ENCODE measurements at places on chromosomes 5 and 9.
A peak's percentile ranks its signal among the peaks of the same experiment; 100 is the strongest.

GRCh38 chr9:121765021-121765950 is 113.9 kb downstream of the DAB2IP start:
- DNase-seq: no peak

GRCh38 chr9:87372356-87372851 is 125.3 kb upstream of the DAPK1 start:
- no peak for DNase-seq

GRCh38 chr5:139705191-139705590 is 57.0 kb downstream of the CXXC5 start:
- DNase-seq: no peak

- DNase-seq: no peak
These were observed 16.1 kb upstream of the TTLL11 start for GRCh38 chr9:122109035-122109813.

DNA sequence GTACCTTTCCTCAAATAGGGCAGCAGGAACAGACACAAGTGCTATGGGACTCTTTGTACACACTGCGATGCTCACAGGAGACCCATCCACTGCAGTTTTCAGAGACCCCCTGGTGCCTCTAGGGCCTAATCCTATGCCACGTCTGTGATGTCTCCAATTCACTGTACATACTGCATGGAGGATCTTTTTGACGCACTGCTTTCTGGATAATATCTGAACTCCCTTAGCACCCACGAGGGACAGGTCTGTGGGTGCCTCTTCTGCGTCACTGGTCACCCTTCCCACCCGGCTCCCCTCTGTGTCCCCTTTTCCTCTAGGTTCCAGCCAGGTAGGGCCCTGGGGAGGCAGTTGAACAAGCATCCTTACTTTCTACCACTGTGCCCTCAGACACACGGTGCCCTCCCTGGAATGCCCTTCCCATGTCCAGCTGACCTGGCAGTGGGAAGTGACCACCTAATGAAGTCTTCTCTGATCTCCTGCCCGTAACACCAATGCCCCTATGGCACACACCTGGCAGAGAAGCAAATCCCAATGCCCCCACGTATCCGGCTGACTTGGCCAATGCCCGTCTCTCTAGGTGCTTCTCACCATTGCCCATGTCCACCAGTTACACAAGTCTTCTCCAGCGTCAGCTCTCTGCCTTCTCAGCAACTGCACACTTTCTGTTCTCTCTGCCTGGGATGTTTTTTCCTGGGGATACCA is 41.5 kb downstream of the FOXI1 start:
- no peak for DNase-seq

DNA sequence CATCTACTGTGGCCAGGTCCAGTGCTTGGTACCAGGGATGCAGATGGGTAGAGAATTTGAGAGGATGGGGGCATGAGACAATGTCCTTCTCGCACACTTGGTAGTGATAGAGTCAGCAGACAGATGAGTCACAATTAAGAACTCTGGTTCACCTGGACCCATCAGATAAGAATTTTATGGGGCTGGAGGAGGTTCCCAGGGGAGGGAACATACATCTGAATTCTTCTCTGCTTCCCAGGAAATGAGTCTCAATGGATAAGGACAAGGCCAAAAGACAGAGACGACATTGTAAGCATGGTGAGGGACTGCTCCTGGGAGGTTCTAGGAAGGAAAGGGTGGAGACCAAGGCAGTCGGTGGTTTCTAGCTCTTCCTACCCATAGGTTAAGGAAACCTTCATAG is 5.3 kb downstream of the SLC4A9 start:
- no peak for DNase-seq

GRCh38 chr5:172113036-172113435 is 75.0 kb downstream of the STK10 start:
- DNase-seq: no peak

DNA sequence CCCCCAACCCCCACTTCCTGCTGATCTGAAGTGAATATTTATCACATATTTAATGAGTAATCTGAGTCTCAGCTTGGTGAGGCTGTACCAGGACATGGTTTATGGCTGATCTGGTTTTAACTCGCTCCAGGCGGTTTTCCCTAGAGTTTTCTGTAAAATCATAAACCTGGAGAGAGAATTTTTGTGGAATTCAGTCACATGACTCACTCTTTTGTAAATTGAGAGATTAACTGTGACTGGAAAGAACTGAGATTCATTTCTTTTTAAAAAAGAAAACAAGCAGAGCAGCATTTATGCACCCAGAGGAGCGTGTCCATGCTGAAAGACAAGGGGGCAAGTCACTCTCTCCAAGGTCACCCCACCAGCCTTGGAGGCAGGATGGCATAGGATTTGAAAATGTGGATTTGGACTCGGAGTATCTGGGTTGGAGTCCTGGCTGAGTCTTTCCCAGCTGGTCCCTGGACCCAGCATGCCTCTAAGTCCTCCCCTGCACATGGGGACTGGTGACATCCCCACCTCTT is 81.8 kb downstream of the ZNF618 start:
- no peak for DNase-seq

GRCh38 chr5:170587808-170588207 is 84.0 kb downstream of the KCNIP1 start:
- no peak for DNase-seq

DNA sequence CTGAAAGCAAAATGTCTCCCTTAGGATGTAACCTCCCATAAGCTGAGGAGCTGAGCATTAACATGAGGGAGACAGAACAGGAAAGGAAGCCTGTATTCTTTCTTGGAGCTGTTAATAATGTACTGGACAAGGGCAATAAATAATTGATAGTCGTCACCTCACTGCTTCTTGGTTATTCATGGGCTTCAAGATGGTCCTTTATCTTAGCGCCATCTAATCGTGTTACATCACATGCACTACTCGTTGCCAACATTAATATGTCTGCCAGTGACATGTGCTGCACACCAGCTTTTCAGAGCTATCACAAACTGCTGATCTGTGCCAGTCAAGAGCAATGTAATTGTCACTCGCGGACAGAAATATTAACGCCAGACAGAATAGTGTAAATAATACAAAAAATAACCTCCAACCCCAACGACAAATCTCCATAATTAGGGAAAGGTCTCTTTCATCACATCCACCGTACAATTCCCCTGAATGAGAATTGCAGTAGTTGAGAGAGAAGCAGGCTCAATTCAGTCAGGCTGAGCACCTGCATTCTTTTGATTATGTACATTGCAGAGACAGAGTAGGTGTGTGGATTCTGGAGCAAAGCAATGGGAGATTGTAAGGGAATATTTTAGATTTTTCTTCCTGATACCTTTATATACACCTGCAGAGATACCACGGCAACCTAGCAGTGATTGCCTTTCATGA is 267.1 kb downstream of the SPATA31D1 start:
- DNase-seq: no peak

- DNase-seq: no peak
These were observed at the start of gene LCN1 for GRCh38 chr9:135520916-135521607. Gene LCN1, plus strand, starts transcription at chr9:135521440. Its CDS starts 58 bp downstream, at chr9:135521498.

DNA sequence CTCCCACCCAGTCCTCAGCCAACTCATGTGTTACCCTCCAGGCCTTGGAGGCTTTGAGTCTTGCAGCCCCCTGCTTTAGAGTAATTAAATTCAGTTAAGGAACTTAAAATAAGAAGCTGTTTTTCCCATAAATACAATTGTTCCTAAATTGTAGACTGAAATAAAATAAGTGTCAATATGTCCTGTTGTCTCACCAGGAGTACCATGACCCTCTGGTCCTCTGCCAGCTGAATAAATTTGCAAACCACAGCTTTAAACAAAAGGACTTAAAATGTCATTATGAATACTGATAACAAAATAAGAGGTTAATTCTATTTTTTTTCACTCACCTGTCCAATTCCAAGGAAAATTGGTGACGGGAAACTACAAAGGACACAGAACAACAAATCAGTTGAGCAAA is 15.6 kb downstream of the SLC35D2 start:
- DNase-seq: no peak

- no peak for DNase-seq
These were observed 200.1 kb downstream of the PAX5 start for GRCh38 chr9:36833954-36834353.

GRCh38 chr5:178287091-178287790 is 54.6 kb upstream of the PHYKPL start:
- DNase-seq: no peak

GRCh38 chr5:124872615-124873014 is 126.2 kb upstream of the ZNF608 start:
- no peak for DNase-seq

GRCh38 chr9:127005770-127006314 is 91.3 kb downstream of the RALGPS1 start:
- no peak for DNase-seq

- no peak for DNase-seq
These were observed 78.3 kb upstream of the IRX1 start for GRCh38 chr5:3517348-3517747.

DNA sequence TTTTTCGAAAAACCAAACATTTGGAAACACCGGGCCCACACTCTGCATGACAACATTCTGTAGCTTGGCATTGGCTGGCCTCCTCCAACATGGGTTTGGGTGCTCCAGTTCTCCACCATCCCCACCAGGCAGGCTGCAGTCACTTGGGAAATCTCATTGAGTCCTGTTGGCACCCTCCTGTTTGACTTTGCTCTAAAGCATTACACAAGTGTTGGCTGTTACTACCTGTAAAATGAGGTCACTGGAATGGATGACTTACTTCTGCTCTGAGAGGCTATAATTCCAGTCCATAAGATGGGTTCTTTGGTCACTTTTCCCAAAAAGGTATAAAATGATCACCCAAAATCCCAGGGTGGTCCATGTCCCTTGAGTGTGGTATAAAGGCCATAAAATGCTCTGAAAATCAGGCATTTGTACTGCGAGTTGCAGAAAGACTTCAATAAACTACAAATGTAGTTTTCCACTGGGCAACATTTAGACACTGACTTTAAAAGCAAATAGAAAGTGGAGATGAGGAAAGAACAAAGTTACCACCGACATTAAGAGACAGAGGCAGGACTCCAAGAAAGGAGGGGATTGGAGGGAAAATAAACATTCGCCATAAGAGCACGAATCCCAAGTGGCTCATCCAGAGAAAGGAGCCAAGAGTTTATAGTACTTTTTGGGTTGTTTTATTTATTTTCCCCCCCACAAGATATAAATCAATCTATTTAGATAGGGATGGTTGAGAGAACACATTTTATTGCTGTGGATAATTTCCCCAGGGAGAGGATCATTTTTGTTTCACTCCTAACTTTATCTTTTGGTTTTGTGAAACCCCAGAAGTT is 295.1 kb downstream of the TLE1 start:
- DNase-seq: no peak

DNA sequence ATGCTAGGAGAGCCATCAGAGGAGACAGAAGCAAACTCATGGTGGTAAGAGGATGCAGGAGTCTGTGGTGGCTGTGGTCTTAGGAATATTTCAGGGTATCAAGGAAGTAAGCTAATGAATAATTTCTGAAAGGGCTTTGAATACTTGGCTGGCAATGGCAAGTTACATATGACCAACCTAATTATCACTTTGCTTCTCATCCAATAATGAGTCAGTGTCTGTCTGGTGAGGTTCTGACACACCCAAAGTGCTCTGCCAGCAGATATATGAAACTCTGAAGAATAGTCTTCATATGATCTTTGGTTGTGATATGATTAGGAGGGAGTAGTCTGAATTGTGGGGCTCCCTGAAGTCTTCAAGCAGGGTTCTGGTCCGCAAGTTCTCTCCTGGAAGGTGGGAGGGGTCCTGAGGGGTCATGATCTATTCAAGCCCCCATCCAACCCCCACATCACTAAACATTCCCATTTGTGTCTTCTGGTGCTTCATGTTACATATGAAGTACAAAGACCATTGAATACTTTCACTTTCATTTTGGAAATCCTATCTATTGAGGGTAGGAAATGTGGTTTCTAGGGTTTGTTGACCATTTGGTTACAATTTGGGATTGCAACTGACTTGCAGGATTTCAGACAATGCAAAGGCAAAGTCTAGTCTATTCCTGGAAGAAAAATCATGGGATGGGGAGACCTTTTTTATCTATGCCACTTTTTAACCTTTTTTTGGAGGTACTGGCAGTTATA is 199.9 kb upstream of the CDKN2B start:
- no peak for DNase-seq

- no peak for DNase-seq
These were observed 23.6 kb downstream of the LHX2 start for GRCh38 chr9:124035001-124035650.

- peak; percentile 50 for DNase-seq
These were observed 48.7 kb downstream of the RXRA start for GRCh38 chr9:134375011-134375390.

DNA sequence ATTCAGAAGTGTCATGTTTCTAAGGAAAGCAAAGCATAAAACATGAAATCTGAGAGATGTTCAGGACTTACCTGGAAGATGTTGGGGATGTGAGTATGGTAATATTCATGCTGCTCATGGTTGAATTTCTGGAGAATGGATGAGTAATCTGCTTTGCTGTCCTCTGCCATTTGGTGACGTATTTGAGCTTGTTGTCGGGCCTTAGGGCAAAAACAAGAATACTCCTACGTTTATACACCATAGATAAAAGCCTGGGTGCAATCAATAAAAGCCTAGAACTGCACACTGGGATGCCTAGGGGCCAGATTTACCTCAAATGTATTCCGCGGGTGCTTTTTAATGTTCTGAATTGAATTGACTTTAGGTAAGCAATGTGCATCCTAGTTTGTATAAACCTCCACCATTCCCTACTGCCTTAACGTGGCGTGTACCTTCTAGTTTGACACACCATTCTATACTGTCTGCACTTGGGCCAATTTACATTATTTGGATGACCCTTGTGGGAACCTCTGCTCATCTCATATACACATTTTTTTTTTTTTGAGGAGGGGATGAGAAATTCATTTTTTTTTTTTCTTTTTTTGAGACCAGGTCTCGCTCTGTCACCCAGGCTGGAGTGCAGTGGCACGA is 94.4 kb downstream of the USP20 start:
- DNase-seq: no peak

DNA sequence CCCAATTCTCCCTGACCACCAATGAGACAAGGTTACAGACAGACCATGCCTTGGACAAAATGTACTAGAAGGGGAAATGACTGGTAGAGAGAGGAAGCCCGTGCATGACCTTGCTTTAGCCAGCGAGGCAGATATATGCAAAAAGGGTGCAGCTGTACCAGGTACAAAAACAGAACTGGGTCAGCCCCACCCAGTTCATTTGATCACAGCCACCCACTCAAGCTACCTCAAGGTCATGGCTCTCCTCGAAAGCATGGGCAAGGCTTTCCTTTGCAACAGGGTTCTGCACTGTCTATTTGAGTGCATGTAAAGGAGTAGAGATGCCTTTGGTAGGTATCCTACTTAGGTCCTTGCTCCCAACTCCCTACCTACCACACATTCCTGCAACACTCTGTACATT is 33.3 kb downstream of the TLE1 start:
- no peak for DNase-seq

GRCh38 chr5:37771731-37772130 is 68.1 kb downstream of the GDNF start:
- no peak for DNase-seq

DNA sequence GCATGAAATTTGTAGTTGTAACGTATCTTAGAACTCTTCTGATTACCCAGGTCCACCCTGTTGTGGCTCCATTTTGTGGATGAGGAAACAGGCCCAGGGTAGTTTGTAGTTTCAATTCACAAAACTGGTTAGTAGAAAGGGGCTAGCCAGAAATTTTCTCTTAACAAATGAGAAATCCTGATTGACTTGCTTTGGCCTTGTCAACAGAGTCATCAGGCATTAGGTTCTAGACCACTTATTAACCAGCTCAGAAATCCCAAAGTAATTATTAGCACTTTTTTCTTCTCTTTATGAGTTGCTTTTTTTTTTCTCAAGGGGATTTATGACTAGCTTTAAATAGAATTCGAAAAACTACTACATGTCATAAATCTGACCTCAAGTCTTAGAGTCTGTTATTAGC is 160.2 kb downstream of the SH3GL2 start:
- no peak for DNase-seq
